ENCODE measurements at places on chromosomes 7 and 10.

DNA sequence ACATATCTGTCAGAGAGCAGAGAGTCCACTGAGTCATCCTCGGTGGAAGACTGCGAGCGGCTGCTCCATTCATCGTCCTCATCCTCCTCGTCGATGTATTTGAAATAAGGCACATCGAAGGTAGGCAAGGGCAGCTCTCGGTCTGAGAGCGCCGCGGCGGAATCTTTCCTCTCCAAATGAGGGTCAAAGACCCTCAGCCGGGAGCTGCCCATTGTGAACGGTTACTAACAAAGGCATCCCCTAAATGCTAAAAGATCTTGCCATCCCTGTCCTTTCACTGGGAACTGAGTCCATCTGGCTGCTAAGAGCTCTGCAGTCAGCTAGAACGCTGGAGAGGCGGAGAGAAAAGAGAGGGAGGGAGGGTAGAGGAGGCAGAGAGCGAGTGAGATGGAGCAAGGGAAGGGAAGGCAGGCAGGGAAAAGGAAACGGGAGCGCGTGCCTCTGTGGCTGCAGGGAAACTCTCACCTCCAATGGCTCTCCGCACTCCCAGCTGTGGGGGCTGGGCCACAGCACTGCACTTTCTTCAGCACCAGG is 163.4 kb downstream of the RAPGEF5 start:
- DNase-seq, result no peak

DNA sequence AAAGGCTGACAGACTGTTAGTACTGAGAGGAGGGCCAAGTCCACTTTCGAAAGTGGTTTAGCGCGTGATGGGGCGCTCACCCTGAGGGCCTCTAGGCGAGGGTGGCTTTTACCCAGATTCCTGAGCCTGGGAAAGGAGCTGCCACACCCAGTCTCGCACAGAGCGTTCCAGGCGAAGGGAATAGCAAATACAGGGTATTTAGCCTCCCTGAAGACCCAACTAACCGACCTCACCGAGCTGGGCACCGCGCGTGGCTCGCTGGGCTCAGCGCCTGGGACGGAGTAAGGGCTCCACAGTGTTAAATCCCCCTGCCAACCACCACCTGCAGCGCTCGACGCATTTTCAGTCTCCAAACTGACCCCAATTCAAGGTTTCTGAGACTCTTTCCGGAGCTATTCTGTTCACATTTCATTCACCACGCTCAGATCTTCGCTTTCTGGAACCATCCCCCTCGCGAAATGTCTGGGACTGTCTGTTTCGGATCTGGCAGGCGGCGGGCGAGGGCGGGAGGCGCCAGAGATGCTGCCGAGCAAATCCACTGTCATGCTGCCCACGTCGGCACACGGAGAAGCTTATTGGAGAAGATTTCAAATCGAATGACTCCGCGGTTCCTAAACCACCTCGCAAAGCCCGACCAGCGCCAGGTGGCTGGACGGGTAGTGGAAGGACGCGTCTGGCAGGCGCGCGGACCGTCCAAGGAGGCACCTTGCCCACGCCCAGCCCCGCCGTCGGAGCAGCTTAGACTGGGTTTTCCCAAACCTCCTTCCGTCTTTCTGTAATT is 1.4 kb upstream of the OSBPL3 start:
- peak; percentile 60 for DNase-seq

- DNase-seq, result no peak
These were observed 298.4 kb downstream of the CCDC3 start for GRCh38 chr10:12703126-12703525.

GRCh38 chr10:12540341-12540781 is 191.0 kb downstream of the CAMK1D start:
- DNase-seq, result no peak

DNA sequence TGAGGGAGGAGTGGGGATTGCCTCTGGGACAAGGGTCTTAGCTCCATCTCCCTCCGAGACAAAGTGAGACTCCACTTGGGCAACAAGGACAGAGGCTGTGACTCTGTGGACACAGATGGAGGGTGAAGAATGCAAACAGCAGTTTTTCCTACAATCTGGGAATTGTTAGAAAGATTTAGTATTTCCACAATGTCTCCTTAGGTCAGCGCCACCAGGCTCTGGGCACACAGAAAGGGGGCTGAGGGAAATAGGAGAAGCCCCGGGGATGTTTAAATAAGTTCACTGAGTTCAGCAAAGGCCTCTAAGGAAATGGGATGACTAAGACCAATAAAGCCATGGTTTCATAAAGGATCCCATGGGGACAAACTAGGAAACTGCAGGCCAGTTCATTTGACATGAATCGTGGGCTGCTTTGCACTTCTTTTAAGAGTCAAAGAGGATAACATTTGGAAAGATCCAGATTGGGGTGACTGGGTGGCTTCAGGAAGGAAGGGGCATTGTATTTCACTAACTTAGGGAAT is 219.8 kb upstream of the GLI3 start:
- DNase-seq, result no peak

DNA sequence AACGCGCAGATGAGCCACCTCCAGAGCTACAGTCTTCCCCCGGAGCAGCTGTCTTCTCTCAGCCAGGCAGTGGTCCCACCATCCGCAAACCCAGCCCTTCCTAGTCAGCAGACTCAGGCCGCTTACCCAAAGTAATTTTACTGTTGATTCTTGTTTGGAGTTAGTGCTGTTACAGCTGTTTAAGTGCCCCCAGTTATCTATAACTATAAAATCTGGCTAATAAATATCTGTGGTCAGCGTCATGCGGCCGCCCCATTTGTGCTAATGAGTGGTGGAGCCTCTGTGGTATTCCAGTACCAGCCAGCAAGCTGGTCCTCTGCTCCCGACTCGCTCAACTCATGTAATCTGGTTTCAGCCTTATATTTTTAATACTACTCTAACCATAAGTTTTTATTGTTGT is 43.2 kb upstream of the TMEM236 start:
- DNase-seq, result no peak

DNA sequence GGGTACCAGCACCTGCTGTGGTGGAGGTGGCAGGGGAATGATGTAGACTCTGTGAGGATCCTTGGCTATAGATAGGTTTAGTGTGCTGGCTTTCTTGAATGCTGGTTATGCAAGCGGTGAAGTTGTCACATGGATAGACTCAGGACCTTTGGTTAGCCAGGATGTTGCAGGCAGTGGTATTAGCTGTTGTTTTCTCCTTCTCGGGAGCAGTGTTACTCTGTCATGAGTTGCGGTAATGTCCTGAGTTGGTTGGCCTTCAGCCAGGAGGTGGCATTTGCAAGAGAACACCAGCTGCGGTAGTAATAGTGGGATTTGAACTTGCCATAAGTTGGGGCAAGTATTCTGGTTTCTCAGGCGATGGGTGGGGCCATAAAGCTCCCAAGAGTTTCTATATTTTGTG is 10.8 kb downstream of the AGK start:
- no peak for DNase-seq

DNA sequence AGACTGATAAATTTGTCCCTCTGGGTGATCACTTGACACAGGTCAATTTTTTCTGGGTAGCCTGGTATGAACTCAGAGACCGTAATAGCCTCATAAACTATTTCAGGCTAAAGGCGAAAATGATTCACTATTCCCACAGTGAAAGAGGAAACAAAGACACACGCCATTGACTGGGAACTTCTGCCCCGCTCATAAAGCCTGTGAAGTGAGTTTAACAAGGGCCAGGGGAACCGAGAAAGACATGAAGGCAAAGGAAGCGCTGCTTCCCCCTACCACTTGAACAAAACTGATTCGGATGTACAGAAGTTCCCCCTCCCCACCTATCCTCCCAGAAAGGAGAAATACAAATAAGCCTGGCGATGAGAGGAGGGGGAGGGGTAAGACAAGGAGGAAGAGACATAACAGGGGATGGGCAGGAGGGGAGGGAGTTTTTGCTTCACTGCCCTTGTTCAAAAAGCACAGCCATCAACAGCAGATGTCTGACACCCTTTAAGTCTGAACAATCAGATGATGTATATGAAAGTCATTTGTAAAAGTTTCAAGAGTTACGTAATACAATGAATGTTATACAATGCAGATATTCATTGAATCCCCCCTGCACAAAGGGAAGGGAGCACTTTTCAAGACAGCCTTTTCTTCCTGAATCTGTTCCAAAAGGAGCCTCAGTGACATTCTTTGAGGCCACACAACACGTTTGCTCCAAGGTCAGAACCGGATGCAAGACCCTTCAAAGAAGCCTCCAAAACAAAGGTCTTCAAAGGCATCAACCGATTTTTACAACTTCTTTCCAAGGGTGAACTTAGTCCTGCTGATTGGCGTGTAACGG is 734 bp downstream of the ABCB4 start:
- no peak for DNase-seq

DNA sequence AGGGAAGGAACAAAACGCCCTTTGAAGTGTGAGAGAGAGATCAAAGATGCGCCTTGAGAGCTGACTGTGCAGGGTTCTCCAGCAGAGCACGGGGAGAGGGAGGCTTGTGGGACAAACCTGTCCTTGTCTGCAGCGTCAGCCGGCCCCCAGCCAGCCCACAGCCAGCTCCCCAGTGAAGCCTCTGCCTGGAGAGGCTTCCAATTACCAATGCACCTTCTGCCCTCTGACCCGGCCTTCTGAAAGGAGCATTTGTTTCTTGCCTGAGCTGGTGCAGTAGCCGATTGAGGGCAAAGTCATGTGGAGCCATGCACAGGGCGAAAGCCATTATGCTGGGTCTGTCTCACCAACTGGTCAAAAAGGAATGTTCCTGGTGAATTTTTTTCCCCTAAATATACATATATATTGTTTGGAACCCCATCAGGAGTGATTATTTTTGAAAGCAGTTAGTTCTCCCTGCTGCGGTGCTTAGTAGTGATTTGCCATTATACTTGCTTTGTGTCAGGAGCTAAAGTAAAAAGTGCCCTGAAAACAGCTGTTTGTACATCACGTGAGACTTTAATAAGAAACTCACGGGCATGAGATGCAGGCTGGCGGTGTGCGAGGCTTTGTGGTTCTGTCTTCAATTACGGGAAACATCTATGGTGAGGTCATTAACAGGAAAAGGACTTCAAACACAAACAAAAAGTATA is 268.6 kb downstream of the KLF6 start:
- no peak for DNase-seq

- no peak for DNase-seq
These were observed 30.8 kb downstream of the OTUD1 start for GRCh38 chr10:23469596-23470237.

DNA sequence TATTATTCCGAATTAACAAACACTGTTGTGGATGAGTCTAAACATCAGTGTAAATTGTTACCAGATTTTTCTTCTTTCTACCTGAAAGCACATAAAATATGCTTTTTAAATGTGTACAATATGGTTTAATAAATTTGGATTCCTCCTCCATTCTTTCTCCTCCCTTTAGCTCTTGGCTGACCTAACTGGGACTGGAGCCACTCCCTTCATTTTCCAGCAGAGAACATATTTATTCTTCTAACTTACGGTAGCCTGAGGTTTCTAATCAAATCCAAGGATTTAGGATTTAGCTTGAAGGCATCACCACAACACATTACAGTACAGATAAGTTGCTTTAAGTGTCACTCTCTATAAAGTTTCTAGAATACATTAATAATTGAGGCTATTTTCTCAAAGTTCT is 88.2 kb upstream of the SEMA3C start:
- no peak for DNase-seq

- DNase-seq, result no peak
These were observed 2.5 kb downstream of the TNS3 start for GRCh38 chr7:47579458-47579857.

DNA sequence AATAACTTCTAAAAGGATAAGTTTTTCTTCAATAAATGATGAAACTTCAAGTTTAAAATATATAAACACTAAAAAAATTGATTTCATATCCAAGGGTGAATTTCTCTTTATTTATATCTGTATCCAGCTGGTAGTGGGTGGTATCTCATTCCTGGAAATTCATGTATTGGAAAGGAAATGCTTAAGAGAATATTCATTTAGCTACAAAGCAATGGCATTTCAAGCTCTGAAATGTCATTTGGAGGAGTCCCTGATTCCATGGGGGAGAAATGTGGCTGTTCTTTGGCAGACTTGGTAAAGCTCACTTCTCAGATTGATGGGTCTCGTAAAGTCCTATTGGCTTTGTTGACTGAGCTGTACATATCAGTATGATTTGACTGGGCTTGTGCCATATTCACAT is 156.3 kb upstream of the TEX47 start:
- no peak for DNase-seq

GRCh38 chr10:128463991-128464760 is 338.0 kb upstream of the MKI67 start:
- peak; percentile 9 for DNase-seq

GRCh38 chr10:51001587-51001986 is 72.7 kb upstream of the PRKG1 start:
- DNase-seq, result no peak

GRCh38 chr10:128007971-128008370 is 101.1 kb downstream of the PTPRE start:
- DNase-seq, result no peak

DNA sequence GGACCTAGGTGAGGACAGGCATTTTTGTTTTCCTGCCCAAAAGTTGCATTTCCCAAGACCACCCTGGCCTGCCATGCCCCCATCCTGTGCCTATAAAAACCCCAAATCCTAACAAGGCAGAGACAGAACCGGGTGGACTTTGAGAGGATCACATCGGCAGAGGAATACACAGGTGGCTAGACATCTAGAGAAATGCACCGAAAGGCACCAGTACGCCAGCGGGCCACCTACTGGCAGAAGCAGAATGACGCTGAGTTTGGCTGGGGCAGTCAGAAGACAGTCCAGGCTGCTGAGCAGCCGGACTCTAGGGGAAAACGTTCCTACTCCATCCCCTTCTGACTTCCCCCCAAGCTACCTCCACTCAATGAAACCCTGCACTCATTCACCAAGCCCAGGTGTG is 2.8 kb downstream of the AKR1C4 start:
- no peak for DNase-seq

GRCh38 chr10:6337382-6337781 is 134.7 kb downstream of the PFKFB3 start:
- DNase-seq, result no peak

DNA sequence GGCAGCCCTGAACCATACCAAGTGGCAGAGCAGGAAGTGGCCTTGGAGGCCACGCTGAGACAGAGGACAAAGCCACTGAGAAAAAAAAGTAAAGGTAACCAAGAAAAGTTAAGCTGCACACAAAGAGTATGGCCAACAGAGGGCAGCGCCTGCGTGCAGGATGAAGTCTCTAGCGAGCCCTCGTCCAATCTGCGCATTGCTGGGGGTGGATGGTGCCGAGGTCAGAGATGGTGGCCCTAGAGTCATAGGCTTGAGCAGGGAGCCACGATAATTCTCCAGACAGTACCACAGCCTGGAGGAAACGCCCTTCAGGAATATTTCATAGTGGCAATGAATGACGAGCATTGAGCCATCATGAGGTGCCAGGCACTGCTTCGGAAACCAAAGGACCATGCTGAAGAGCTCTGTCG is 9.7 kb downstream of the ATP6V0E2 start:
- DNase-seq, result no peak

All from activated T-cell treated with anti-CD3 and anti-CD28 coated beads for 48 hours (primary cell).